ENCODE measurements at places on chromosomes 4 and X. TPM values are rescaled to one million over a fixed set of nuclear protein-coding genes. Genes with fewer than 3 reads are reported as not detected.

- no peak for DNase-seq
Measured at GRCh38 chr4:85423431-85423830, 51.5 kb upstream of the ARHGAP24 start.

DNA sequence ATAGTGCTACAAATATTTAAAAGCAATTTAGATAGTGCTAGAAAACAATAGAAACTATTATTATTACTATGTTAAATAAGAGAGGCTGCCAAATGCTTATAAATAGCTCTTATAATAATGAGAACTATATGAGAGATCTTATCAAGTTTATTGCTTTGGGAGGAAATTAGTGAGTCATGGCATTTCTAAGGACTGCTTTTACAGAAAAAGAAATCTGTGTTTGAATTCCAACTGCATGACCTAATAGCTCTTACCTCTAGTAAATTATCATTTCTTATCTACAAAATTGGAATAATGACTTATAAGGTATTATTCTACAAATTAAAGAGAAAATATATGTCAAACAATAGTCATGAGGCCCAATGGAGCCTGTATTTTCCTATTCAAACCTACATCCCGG lies 177.2 kb downstream of the GABRG1 start:
- no peak for DNase-seq

GAGE12J gene
- not detected for total RNA-seq

DNA sequence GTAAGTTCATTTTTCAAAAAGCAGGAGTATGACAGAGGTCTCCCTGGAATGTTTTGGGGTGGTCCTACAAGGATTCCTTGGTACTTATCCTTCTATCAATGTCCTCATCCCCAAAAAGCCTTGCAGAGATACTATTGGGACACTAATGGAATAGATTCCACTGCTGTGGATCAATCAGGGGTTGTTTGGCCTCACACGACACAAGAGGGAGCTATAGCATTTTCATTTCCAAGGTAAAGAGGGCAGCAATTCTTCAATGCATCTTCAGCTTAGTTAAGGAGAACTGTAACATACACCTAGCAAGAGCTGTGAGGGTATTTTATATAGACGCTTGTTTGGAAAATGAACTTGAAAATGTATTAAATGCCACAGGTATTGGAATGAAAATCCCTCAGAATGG lies 50.9 kb downstream of the USP26 start:
- no peak for DNase-seq

- no peak for DNase-seq
Measured at GRCh38 chr4:169259271-169259670, 11.5 kb downstream of the SH3RF1 start.

- DNase-seq: no peak
Measured at GRCh38 chr4:114636192-114636935, 37.8 kb downstream of the UGT8 start.

DNA sequence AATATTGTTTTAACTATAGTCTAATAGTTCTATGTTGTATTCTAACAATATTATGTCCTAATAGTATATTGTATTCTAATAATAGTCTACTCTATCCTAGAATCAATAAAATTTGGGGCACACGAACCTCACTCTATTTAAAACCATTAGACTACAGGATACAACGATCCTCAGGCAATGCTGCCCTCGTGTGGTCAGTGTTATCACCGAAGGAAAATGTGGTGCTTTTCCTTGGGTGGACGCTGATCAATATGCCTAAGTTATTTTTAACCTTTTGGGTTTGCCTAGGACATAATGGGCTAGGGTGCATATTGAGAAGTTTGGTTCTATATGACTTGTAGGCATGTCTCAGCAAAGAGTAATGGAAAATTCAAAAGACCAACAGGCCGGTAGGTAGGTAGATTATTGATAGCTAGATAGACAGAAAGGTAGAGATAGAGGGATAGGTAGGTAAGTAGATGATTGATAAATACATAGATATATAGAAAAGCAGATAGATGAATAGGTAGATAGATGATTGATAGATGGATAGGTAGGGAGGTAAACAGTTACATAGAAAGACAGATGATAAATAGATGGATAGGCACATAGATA lies 75.1 kb downstream of the PRKX start:
- no peak for DNase-seq

RAI2 gene
- total RNA-seq: 25.3 TPM

TAF9B gene
- total RNA-seq: 23.2 TPM

PAK3 gene
- total RNA-seq: 0.52 TPM

MMRN1 gene
- 3.9 TPM for total RNA-seq

UGT2B17 gene
- not detected for total RNA-seq

ARHGAP24 gene
- 32.0 TPM for total RNA-seq

- no peak for DNase-seq
Measured at GRCh38 chr4:74157154-74157553, 764 bp upstream of the MTHFD2L start.

- DNase-seq: no peak
Measured at GRCh38 chr4:57211131-57211530, 100.9 kb upstream of the IGFBP7 start.

- DNase-seq: no peak
Measured at GRCh38 chr4:138311771-138312535, 69.8 kb upstream of the SLC7A11 start.

DNA sequence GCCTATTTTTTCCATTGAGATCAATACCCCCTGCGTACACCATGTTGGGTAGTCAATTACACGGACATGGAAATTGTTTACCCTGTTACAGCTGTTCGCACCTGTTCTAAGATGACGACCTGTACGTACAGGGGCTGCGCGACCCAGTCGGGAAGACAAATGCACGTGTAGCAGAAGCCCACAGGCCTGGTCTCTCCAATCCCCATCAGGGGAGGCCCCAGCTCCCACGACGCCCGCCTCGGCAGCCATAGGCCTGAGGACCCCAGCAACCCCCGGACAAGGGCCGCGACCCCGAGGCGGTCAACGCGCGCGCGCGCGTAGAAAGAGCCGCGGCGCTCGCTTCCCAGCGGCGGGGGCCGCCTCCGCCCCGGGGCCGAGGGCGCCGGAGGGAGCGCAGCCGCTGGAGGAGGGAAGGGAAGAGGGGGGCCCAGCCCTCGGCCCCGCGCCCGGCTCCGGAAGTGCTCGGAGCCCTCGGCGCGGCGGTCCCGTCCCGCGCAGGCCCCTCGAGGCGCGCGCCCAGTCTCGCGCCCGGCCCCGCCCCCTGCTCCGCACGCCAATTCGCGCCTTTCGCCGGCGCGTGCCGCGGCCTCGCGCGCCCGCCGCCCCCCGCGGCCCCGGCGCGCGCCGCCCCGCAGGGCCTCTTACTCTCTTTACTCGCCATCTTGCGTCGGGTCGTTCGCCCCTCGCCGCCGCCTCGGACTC lies 618 bp downstream of the RBBP7 start:
- peak; percentile 44 for DNase-seq

DNA sequence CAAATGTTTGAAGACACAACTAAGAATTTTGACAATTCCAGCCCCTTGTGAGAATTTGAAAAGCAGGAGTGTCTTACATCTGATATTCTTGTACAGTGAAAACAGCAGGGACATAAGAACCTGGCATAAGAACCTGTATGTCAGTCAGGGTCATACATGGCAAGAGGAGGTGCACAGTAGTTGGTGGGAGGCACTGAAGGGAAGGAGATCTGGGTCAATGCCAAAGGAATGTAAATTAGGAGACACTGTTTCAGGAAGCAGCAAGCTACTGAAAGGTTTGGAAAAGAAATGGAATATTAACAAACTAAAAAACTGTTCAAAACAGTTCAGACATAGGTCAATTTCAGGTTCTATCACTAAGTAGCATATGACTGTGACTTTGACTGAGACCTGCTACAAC lies 25.0 kb upstream of the SPP1 start:
- DNase-seq: no peak

DNA sequence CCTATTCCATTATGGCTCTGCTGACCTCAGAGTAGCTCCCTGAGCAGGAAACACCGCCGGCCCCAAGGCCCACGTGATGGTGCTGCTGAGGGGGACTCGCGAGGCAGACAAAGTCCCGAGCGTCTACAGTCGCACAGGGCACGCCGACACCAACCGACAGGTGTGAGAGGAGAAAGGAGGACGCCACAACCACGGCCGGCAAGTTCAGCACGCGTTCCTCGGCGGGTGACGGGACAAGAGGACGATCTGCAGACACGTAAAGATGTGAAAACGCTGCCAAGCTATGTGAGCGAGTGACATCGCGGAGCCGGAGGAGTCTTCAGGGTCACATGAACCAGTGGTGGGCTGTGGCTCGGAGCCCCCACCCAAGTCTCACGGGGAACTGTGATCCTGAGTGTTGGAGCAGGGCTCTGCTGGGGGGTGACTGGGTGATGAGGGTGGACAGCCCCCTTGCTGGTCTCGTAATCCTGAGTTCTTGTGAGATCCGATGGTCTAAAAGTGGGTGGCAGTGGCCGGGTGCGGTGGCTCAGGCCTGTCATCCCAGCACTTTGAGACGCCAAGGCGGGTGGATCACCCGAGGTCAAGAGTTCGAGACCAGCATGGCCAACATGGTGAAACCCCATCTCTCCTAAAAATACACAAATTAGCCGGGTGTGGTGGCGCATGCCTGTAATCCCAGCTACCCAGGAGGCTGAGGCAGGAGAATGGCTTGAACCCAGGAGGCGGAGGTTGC lies 34.0 kb downstream of the PPP2R3B start:
- DNase-seq: no peak

L1CAM gene
- 2.6 TPM for total RNA-seq

ALAS2 gene
- 1.3 TPM for total RNA-seq

ARHGAP4 gene
- total RNA-seq: 5.5 TPM

DNA sequence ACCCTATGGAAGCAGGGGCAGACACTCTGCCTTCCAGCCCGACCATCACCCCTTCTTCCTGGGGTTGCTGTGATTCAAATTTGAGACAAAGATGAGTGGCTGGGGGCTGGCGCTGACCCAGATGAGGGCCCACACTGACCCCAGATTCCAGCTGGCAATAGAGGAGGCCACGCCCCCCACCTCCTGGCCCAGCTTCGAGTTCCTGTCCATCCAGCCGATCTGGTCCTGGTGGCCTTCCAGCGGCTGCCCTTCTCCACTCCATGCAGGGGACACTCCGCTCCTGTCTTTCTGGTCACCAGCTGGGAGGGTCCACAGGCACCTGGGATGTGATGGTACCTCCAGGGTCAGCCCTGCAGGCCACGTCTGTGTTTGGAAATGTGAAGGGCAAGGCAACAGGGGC lies 98.5 kb upstream of the PSAPL1 start:
- DNase-seq: no peak

DNA sequence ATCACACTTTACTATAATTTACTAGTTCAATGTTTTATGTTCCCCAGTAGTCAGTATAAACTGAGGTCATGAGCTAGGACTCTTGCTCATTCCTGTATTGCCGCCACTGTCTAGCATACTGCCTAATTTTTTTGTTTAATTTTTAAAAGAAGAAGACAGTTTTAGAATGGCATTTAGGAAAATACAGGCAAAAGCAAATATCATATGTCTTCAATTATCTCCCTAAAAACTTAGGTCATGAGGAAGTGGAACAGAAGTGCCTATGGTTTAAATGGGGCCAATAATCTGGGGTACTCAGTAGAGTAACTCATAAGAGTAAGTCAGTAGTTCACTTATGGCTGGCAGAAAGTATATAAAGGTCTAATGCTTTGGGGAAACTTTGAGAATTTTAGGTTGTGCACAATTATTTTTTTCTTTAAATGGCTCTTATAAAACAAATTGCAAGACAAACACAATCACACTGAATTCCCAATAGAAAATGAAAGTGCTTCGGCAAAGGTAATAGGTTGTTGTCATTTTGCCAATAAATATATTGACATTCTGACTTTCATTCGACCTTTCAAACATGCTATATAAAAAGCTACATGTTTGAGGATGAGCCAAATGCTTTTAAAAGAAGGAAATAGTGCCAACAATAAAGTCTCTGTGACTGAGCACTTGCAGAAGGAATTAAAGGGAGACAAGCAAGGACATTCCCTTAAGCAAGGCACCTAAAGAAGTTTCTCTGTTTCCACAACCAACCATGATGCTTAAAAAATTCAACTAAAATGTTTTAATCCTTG lies 390.1 kb downstream of the PDGFC start:
- no peak for DNase-seq

GRCh38 chrX:42490111-42490510 lies 287.9 kb downstream of the PPP1R2C start:
- no peak for DNase-seq

All from heart right ventricle (tissue), 16 donors.